ENCODE measurements at places on chromosomes 2 and 18.

GRCh38 chr18:21656402-21656801 lies 44.3 kb downstream of the SNRPD1 start:
- no peak for DNase-seq

GRCh38 chr18:48391868-48392267 lies 17.3 kb downstream of the ZBTB7C start:
- no peak for DNase-seq

DNA sequence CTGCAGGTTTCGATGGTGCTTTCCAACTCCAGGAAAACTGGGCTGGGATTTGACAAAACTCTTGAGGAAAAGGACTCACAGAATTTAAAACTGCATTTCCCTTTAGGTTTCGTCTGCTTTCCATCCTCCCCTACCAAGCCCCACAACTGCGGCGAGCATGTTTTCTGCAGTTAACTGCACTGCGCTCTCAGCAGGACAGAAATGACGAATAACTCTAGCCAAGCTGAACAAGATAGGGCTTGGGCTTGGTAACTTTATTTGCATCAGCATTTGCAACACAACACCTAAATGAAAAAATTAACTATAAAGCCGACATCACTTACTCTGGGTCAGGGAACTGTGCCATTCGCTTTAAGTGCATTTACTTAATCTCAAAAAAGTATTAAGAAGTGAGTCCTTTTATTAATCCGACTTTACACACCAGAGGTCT lies 669 bp upstream of the PIKFYVE start:
- no peak for DNase-seq

GRCh38 chr2:159661286-159661685 lies 44.9 kb upstream of the BAZ2B start:
- DNase-seq, result no peak

- DNase-seq, result no peak
Observed at GRCh38 chr18:61954096-61954746, 61.4 kb upstream of the RNF152 start.

GRCh38 chr2:200961674-200962073 lies 1.8 kb downstream of the ORC2 start:
- no peak for DNase-seq

DNA sequence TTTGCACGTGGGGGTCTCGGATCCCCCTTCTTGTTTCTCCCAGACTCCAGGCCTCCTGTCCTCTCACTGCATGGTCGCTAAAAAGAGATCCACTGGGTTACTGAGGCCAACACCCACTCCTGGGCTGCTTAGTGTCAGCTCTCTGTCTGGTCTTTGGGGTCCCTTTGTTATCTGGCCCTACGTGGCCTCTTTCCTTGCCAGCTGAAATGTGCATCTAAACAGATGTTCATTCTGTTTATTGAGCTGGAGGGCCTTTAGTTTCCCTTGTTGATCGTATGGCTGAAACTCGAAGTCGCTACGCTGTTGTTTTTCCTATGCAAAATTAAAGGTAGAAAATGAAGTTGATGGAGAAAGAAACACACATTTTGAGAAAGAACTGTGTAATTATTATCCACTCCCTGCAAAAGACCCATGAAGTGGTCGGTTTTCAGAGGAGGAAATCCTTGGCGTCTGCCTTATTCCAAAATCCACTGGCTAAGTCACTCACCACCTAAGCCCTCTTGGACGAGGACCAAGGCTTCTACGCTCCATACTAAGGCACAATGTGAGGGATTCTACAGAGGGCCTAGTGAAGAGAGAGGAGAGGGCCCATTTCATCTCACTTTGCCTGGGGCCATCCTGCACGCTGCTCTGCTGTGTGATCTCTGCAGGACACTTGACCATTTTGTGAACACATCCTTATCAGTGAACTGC lies 105.3 kb downstream of the GLI2 start:
- DNase-seq, result no peak

Data from anterior cingulate cortex (tissue), 58 donors.